ENCODE measurements at places on chromosomes 5 and 9. TPM values are rescaled to one million over a fixed set of nuclear protein-coding genes. Genes with fewer than 3 reads are reported as not detected.

DNA sequence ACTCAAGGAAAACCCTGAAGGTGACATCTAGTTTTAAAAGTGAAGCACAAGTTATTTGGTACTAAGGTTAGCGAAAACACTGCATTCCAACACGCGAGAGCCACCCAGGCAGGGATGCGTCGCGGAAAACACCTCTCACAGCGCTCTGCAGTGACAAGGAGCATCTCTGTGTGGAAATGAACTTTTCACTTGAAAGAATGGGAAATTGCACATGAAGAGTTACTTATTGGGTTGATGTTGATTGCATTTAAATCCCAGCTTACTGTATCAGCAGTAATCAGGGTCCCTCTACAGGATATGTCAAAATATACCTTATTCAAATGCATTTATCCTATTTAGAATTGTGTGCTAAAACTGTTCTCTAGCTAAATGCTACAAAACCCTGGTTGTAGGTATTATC, 144.4 kb downstream of the BNC2 start:
- peak; percentile 60 for DNase-seq

BSPRY gene
- 8.9 TPM for polyA plus RNA-seq

- DNase-seq = no peak
These were observed 11.9 kb downstream of the SIL1 start for GRCh38 chr5:139186261-139186660.

LHX2 gene
- 0.26 TPM for polyA plus RNA-seq

SLC6A7 gene
- polyA plus RNA-seq = not detected

ANKS6 gene
- 23.0 TPM for polyA plus RNA-seq

GRCh38 chr9:76004526-76004925, 114.1 kb downstream of the PCSK5 start:
- DNase-seq = no peak

SLC6A3 gene
- 4.5 TPM for polyA plus RNA-seq

DNA sequence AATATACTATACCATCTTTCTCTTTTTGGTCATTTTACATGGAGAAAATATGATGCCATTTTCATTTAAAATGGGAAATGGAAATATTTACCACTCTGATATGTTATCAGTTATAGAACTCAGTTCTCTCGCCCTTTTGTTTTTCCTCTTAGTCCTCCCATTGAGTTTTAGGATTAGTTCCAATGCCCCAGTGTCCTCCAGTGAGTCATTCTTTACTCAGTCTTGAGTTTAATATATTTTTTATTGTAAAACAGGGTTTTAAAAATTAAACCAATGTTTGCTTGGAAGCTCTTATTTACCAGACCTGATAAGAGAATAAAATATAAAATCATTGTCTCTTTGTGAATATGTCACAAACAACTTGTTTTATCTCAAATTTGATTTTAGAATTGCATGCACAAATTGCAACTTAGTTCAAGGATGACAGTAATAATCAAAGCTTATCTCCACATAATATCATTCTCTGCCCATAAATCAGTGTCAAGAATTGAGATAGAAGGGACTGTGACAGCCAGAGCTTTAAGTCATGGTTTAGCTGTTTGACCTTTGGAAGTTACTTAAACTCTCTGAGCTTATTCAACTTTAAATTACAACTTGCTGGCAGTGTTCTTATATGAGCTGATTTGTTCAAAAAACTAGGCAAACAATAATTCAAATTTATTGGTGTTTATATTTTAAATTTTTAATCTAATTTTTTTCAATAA, 166.4 kb downstream of the PAM start:
- no peak for DNase-seq

DNA sequence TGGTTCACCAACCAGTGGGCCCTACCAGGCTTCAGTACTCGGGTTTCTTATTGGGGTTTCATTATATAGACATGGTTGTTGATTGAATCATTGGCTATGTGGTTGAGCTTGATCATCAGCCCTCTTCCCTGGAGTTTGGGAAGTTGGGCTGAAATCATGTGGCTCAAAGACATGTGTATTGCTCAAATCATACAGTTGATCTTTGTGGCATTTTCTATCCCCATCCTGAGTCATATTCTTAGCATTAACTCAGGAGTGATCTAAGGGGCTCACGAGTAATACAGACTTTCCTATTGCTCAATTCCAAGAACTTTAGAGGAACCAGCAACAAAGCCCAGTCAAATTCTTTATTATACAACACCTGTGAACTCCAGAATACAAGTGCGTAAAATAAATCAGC, 66.2 kb downstream of the SMC5 start:
- no peak for DNase-seq

- DNase-seq = no peak
These were observed 25.7 kb upstream of the C5orf47 start for GRCh38 chr5:173963182-173963838.

MAMDC4 gene
- 5.3 TPM for polyA plus RNA-seq

DNA sequence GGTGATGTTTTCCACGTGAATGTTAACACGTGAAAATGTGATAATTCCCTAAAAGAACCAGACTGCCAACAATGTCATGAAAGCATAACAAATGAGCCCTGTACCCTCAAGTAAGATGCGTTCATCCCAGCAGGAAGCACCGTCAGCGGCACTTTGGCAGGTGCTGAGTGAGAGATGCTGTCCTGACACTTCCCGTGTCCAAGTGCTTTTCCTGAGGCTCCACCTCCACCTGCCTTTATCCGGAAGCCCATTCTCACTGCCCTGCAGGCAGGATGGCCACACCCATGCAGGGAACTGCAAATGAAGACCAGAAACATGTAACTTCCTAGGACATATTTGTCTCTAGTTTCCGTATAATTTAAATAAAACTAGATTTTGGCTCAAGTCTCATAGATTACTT, 238.0 kb upstream of the IRX2 start:
- no peak for DNase-seq

DNA sequence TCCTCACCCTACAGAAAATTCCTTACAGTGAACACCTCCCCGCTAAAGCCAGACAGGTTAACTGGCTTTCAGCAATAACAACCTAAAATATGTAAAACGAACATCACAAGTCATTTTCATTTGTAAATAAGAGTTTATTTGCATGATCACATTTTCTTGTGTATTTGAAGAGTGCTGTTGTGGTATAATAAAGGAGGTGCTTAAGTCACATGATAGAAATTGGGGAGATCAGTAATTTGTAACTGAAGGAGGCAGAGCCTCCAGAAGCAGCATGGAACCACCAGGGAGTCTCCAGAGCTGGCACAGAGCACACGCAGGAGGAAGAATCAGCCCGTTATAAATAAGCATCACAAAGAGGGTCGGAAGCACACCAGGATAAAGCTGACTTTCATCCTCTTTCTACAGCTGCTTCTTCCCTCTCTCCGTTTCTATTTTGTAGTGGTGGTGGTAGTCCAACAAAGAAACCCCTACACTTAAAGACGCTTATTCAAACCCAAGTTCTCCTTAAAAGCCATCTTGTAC, 210.6 kb downstream of the MAPKAP1 start:
- DNase-seq = no peak

CPLANE1 gene
- 34.6 TPM for polyA plus RNA-seq

DNA sequence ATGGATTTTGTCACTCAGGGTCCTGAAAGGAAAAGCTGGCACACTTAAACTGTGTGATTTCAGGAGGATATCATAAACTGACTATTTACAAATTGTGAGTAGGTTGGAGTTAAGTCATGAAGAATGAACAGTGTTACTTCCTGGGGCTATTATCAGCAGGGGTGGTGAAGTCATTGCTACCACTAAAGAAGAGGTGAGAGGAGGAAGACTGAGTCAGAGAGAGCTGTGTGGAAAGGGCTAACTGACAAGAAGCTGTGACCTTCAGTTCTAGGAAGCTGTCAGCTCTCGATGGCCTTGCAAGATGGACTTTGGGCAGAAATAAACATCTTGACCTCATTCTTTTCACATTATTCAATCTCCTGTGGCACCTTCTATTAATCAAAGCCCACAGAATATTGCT, 72.3 kb upstream of the STARD4 start:
- DNase-seq = no peak

SPARC gene
- 1,757 TPM for polyA plus RNA-seq

CLINT1 gene
- polyA plus RNA-seq = 105 TPM

GRCh38 chr9:107316795-107317661, 33.9 kb downstream of the RAD23B start:
- DNase-seq = no peak

- no peak for DNase-seq
These were observed 100.6 kb downstream of the CETN3 start for GRCh38 chr5:90308787-90309585.

PCDHGA1 gene
- 0.78 TPM for polyA plus RNA-seq

DNA sequence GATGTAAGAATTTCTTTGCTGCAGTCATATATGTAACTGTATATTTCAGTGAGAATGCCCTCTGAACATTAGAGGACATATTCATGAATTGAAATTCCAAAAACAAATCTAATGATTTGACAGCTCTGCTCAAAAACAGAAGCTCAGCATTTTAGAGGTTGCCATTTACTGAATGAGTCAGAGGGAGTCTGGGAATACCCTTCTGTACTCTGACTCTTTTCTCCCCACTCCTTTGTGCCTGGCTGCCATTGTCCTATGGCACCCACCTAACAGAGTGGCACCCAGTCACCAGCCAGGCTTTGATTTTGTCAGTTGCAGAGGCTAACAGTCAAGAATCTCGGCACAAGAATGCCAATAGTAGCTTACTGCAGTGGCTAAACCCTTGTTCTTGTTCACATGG, 133.6 kb downstream of the ATG10 start:
- no peak for DNase-seq

CCNO gene
- polyA plus RNA-seq = 3.3 TPM

PCDHB4 gene
- polyA plus RNA-seq = 2.4 TPM

GRCh38 chr9:130186839-130187522, 14.8 kb downstream of the NCS1 start:
- peak; percentile 58 for DNase-seq

DNA sequence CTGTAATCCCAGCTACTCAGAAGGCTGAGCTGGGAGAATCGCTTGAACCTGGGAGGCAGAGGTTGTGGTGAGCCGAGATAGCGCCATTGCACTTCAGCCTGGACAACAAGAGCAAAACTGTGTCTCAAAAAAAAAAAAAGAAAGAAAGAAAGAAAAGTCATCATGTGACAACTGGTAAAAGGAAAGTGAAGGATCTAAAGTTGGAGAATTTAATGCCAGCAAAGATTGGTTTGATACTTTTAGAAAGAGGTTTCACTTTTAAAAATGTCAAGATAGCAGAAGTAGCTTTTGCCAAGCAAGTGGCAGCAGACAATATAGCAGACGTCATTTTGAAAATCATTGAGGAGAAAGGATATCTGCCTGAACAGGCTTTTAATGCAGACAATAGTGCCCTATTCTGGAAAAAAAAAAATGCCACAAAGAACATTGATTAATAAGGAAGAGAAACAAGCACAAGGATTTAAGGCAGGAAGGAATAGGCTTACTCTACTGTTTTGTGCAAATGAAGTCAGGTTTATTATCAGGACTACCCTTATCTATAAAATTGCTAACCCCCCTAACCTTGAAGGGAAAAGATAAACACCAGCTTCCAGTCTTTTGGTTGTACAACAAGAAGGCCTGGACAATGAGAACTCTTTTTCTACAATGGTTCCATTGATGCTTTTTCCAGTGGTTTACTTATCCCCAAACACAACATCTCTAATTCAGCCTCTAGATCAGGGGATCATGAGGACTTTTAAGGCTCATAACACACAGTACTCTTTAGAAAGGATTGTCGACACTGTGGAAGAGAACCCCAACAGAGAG, 12.0 kb downstream of the PKD2L2 start:
- DNase-seq = no peak

DNA sequence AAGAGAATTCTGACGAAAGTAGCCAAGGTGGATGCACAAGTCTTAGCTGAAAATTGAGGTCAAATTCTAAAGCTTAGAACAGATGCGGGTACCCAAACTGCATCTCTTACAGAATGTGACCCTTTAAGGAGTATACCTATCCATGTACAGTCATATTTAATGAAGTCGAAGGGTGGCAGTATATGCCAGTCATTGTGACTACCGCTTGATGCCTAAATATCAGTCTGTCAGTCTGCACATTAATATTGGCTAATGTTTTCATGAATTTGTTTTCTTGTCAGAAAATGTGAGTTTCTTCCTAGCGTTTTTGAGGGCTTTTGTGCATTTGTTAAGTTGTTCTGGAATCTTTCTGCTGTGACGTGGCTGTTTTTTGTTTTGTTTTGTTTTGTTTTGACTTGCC, 264.5 kb upstream of the ELAVL2 start:
- no peak for DNase-seq

- peak; percentile 37 for DNase-seq
These were observed 1.5 kb upstream of the SEMA5A start for GRCh38 chr5:9547122-9547947.

GRCh38 chr5:159198063-159199036, 11.0 kb downstream of the RNF145 start:
- DNase-seq = no peak

All from left lung (tissue), 14 donors.